ENCODE measurements at places on chromosomes 7 and 10.

- no peak for DNase-seq
These were observed 99.0 kb downstream of the PLPP4 start for GRCh38 chr10:120555842-120556532.

DNA sequence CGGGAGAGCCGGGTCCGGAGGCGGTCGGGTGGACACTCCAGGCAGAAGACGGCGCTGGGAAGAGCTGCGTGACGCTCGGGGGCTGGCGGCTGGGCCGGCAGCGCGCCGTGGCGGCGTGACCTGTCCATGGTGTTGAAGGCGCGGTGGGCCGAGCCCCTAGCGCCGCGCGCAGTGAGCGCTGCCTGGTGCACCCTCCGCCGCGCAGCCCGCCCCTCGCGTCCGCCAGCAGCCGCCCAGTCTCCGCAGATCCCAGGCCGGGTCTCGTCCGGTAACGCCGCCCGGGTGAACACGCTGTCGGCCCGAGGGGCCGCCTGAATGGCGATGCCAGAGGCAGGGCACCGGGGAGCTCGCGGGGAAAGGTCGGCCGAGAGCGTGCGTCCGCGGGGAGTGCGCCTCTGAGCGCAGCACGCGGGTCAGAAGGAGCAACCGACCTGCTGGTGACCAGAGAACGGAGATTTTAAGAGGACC, 657 bp upstream of the TMEM178B start:
- no peak for DNase-seq

GRCh38 chr7:22653951-22654350, 73.0 kb upstream of the IL6 start:
- DNase-seq = no peak

- no peak for DNase-seq
These were observed 287.8 kb upstream of the SHH start for GRCh38 chr7:156100086-156100485.

- DNase-seq = no peak
These were observed 16.1 kb upstream of the NDST2 start for GRCh38 chr10:73827346-73828089.

- DNase-seq = no peak
These were observed 479 bp upstream of the SEMA4G start for GRCh38 chr10:100968863-100969186.

GRCh38 chr10:48487244-48487643, 117.6 kb downstream of the ARHGAP22 start:
- DNase-seq = no peak

DNA sequence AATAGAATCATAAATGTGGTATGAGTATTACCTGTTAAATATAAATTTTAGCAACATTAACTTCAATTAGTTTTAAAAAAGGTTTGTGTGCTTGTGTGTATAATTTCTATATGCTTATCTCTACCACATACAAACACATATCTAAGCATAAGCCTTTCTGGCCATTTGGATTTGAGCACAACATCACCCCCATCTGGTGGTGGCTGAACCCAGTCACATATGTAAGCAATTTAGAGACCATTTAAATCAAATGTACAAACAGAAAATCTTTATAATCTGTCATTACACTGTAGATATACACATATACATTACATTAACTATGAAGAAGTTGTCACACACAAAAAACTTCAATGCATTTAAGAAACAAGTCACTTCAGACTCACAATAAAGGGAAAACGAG, 31.7 kb downstream of the GPR22 start:
- no peak for DNase-seq

GRCh38 chr10:88428442-88428841, 154.7 kb downstream of the RNLS start:
- DNase-seq = no peak

GRCh38 chr10:57962839-57963238, 304.9 kb downstream of the IPMK start:
- DNase-seq = no peak

GRCh38 chr10:60536529-60537114, 146.9 kb upstream of the ANK3 start:
- DNase-seq = no peak

GRCh38 chr7:139271718-139272628, 40.9 kb downstream of the UBN2 start:
- DNase-seq = no peak

DNA sequence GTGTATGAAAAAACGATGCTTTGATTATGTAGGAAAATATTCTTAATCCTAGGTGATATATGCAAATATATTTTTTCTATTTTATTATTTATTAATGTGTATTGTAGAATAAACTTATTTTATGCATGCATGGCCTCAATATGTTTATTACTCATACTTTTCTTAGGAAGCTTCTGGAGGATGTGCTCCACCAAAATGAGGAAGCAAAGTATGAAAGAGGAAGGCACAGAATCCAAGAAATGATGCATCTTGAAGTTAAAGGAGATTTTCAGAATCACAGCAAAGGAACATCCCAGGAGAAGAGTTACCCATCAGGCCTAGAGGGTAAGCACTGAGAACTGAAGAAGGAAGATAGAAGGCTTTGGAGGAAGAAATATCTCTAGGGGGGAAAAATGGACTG, 35.0 kb upstream of the MRPS16 start:
- no peak for DNase-seq

DNA sequence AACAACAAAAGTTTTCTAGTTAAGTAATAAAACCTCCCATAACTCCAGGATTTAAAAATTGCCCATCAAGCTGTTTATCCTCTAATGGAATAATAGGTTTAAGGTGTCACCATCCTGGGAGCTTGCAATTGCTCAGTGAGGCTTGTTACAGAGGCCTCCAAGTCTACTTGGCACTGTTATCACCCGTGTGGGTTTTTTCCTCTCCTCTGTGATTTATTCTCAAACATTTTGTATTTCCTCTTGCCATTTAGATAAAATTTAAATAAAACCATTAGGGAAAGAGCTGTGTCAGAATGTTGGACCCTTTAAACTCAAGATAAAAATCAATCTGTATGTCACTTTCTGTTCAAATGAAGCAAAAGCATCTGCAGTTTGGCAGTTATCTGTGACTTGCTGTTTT, 202.6 kb downstream of the GALNT17 start:
- no peak for DNase-seq

DNA sequence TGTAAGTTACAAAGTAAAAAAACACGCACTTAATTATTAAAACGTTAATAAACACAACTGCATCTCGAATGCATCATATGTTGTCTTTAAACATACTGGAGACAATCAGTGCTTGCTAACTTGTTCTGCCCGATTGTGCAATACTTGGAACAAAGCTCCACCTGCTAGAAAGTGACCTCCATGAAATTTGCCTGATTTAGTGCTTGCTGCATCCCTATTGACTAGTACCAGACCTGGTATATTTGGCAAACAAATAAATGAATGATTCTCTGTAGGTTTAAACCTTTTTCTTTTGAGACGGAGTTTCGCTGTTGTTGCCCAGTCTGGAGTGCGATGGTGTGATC, 6.2 kb downstream of the BZW2 start:
- no peak for DNase-seq

- no peak for DNase-seq
These were observed 12.1 kb upstream of the RHBDD2 start for GRCh38 chr7:75866489-75867389.

GRCh38 chr7:2124604-2125345, 108.0 kb downstream of the MAD1L1 start:
- no peak for DNase-seq

- no peak for DNase-seq
These were observed 33.8 kb downstream of the HGF start for GRCh38 chr7:81736091-81736490.

DNA sequence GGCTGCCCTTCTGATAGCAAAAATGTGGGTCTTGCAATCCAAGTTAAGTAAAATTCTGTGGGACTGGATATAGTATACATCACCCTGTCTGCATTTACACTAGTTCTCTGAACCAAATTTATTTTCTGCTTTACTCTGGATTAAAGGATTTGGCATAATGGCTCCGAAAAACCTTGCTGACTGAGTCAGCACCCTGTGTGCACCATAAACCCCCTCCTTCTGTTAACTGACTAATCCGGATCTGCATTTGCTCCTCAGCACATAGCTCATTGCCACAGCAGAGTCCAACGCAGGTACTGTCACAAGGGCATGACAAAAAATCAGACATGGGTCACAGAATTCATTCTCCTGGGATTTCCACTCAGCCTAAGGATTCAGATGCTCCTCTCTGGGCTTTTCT, 1.3 kb downstream of the OR2A5 start:
- DNase-seq = no peak

DNA sequence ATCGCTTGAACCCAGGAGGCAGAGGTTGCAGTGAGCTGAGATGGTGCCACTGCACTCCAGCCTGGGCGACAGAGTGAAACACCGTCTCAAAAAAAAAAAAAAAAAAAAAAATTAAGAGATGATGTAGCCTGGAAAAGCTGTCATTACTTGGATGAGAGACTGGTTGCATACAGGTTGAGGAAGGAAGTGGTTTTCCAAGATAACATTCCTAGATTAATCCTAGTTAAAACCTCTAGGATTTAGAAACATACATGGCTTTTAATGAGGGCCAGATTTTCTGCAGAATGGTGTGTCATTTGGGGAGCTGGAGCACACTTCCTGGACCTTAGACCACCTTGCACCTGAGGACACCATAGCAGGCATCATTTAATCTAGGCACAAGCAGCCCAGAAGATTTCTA, 17.8 kb downstream of the VWA2 start:
- no peak for DNase-seq

DNA sequence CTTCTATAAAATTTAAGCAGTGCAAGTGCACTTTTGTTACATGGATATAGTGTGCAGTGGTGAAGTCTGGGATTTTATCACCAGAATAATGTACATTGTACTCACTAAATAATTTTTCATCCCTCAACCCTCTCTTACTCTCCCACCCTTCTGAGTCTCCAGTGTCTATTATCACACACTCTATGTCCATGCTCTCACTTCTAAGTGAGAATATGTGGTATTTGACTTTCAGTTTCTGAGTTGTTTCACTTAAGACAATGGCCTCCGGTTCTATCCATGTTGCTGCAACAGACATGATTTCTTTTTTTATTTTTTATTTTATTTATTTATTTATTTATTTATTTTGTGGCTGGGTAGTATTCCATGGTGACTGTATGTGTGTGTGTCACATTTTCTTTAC, 855.9 kb upstream of the PHF14 start:
- DNase-seq = no peak

DNA sequence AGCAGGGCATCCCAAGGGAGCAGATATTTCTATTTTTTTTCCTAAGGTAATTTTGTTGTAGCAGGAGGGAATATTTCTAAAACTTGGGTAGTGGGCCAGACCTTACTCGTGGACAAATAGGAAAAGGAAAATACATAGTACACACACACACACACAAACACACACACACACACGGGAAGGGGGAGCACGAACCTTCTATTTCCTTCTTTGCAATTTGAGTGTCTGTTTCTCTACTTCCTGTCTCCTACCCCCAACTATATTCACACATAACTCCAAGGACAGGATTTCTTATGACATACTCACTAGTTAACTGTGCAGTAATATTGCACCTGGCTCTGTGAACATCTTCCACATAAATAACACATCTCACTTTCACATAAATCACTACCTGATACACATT, 4.4 kb downstream of the LDB1 start:
- DNase-seq = no peak

DNA sequence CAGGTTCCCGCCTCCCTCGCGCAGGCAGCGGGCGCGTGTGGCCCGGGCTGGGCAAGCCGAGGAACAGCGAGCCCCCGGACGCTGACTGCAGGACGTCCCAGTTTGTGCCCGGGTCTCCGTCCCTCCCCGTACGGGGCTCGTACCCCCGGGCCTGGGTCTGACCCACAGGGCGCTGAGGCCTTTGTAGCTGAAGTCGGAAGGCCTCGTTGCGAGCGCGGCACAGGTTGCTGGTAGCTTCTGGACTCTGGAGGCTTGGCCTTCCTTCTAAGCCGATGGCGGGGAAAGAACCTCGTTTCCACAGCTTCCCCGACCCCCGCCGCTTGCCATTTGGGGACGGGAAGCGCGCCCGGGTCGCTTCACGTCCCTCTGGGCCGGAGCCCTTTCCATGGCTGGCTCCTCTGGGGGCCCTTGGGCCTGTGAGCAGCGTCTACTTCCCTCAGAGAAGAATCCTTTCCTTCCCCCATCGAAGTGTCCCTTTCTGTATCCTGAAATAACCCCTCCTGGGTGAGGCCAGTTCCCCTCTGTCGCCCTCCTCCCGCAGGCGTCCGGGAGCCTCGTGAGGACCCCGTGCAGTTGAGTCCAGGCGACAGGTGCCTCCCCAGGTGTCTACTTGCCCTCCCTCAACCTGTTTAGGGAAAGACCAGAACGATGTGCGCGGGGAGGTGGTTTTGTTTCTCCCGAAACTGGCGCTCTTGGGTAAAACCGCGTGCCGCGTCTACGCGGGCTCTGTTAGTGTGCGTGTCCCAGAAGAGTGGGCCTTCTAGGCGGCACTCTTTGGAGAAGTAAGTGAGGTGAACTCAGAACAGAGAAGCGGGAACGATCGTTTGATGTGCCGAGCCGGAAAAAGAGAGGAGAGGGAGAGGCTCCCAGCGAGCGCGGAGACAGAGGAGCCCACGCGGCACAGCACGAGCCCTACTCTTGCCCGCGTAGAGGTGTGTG, 9.3 kb downstream of the EVX1 start:
- no peak for DNase-seq

DNA sequence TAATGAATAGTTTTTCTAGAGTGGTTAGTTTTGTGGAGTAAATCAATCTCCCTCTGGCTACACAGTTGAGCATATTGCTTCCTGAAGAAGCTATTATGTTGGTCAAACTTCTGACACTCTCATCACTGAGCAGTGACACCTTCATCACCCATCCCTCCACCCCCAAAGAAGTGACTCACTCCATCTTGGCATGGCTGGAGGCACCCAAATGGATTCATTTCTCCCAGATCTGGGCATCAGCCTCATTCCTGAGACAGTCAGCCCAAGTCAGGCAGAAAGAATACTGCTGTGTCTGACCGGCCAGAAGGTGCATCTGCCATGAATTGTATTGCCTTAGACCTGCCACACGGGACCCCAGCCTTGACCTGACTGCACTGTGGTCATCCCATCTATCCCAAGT, 117.0 kb upstream of the HABP2 start:
- DNase-seq = no peak

GRCh38 chr7:156515911-156516790, 124.4 kb upstream of the RNF32 start:
- no peak for DNase-seq

GRCh38 chr7:151687523-151688235, 168.0 kb upstream of the RHEB start:
- DNase-seq = no peak

DNA sequence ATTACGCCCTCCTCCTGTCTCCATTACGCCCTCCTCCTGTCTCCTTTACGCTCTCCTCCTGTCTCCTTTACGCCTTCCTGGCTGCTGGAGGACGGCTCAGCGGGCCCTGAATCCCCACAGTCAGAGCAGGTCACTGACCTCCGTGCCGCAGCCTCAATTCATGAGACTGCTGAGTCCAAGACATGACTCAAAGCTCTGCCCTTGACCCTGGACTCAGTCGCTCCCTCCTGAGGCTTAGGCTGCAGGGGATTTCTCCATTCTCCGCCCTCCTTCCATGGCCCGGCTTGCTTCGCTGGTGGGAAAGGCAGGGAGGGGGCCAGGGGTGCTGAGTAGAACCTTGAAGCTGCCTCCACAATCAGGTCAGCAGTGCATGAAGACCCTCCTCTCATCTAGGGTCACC, 21.0 kb upstream of the FOXL3 start:
- DNase-seq = no peak

- no peak for DNase-seq
These were observed 183.3 kb upstream of the PPP1R3A start for GRCh38 chr7:114102131-114102530.

Data from stimulated activated CD4-positive, alpha-beta T cell treated with anti-CD3 and anti-CD28 coated beads, Interleukin-1b, Interleukin-23, amount 100 ng/mL, for 1 hour (primary cell).